Kidney (tissue), 22 donors: ENCODE measurements at places on chromosomes 3 and 15. TPM values are rescaled to one million over a fixed set of nuclear protein-coding genes. Genes with fewer than 3 reads are reported as not detected.

Gene RGMA
- 4.4 TPM for polyA plus RNA-seq

Gene LRIG1
- 8.2 TPM for polyA plus RNA-seq

Gene C2CD4A
- 0.17 TPM for polyA plus RNA-seq

Gene PLA1A
- polyA plus RNA-seq: 10.1 TPM

Gene IL5RA
- polyA plus RNA-seq: 0.22 TPM

Gene ZFAND6
- 85.7 TPM for polyA plus RNA-seq

Gene TMCO5A
- polyA plus RNA-seq: not detected

Gene ITPKA
- not detected for polyA plus RNA-seq

Gene SSR3
- polyA plus RNA-seq: 150 TPM

Gene FSIP1
- polyA plus RNA-seq: 0.75 TPM

Gene GPR171
- polyA plus RNA-seq: 0.47 TPM

Gene WDR93
- 1.2 TPM for polyA plus RNA-seq

Gene PEX5L
- polyA plus RNA-seq: 0.32 TPM

Gene NMD3
- 24.2 TPM for polyA plus RNA-seq

Gene GOLGA6A
- polyA plus RNA-seq: not detected

Gene CFAP100
- 0.60 TPM for polyA plus RNA-seq

Gene ACSBG1
- 0.86 TPM for polyA plus RNA-seq

Gene CAMP
- polyA plus RNA-seq: not detected

Gene DNAJB8
- not detected for polyA plus RNA-seq

Gene FHIT
- polyA plus RNA-seq: 61.2 TPM

Gene SUSD5
- polyA plus RNA-seq: 1.2 TPM

Gene ANKUB1
- not detected for polyA plus RNA-seq
